ENCODE measurements at places on chromosomes 1 and 21.

DNA sequence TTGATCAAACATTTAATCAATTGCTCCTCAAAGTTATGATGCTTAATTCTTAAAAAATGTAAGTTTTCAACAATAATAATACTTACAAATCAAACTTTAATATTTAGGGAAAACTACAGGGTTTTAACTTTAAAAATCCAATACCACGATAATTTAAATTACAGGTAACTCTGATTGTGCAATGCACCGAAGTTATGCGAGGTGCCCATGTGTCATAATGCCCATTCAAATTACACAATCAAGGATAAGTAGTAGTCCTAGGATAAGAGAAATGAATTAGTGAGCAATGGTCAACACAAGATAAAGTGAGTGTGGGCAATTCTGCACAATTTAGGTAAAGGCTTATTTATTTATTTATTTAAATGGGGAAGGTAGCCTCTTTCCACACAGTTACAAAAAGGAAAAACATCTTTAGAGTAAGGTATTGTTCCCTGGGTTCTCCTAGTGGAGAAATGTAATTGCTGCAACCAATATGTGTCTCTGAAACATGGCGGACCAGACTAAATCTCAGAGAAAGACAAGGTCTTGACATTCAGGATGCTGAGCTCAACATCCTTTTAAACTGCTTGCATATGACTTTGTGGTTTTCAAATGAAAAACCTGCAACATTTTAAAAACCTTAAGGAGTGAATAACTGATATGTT is 164.2 kb downstream of the TTLL7 start:
- no peak for DNase-seq

DNA sequence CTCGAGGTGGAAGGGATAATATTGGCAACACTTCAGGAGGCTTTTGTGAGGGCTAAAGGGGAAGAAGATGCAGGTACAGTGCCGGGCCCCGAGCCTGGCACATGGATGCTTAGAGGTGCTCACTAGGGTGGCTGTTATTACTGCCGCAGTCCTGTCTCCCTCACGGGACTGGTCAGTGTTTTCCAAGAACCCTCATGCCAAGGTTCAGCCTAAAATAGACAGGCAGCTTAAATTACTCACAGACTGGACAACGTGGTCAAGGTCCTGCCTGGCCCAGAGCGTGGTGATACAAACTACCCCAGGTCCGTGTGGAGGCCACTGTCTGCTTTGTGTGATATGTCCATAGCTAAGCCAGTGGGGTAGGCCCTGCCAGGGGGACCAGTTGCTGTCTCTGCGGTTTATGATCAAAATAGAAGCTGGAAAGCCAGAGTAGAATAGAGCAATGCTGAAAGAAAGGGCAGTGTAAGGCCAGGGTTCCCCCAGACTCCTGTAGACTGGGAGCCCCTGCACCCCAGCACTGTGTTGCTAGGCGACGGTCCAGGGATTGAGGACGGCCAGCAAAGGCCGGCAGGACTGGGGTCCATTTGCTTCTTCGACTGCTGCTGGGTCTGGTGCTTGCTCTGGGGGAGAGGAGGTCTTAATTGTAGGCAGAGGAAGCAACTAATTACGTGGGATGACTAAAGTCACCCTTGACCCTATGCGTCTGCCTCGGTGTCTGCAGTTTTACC is 36.1 kb downstream of the ELAPOR1 start:
- no peak for DNase-seq

DNA sequence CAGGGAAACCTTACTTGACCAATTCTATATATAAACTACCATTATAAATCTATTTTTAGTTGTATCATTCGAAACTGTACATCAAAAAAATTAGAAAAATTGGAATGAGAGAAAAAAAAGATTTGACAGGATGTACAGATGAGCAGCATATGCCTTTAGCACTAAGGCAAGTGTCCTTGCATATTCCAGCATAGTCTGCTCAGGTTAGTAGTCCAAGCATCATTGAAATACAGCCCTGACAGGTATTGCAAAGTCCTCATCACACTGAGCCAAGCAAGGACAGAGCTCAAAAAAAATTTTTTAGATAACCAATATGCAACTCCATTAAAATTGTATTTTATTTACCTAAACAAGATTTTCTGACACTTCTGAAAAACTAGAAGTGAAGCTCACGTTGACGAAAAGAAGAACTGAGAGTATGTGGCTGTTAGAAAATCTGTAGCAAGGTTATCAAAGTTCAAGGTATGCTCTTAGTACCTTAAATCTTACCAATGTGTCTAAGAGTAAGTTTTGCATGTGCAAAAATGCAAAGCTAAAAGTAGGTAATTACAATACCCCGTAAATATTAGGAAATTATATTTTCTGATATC is 465.6 kb upstream of the ADGRL4 start:
- DNase-seq = no peak

DNA sequence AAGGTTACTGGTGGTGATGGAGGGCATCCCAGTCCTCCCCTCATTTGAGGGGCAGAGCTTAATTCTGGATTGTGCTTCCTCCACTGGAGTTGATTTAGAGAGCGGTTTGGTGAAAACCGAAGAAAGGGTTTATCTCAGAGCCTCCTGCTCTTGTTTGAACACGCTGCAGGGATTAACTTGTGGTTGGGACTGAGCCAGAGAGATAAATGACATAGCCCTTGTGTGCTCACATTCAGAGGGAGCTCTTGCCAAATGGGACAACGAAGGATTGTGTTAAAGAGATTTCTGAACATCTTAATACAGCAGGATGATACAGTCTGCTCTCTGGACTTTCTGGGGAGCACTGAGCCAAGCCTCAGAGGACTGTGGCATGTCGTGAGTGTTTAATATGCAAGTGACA is 308.2 kb downstream of the DISC1 start:
- no peak for DNase-seq

DNA sequence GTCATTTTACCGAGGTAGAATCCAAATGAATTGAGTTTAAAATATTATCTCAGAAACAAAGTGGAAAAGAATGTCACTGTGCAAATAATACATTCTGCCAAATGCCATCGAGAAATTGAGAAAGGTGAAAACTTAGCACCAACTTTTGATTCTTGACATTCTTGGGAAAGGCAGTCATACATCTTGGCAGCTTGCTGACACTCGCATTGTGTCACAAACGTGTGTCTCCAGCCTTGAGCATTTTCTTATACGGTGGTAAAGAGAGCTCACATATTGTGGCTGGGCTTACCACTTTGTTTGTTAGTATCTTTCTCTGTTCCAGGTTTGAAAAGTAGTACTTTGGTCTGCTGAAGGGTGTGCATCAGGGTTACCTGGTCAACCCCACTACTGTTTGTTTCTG is 1456.1 kb downstream of the BRINP3 start:
- no peak for DNase-seq

All from activated effector memory CD4-positive, alpha-beta T cell treated with Interleukin-2 at 50 U/mL for 16 hours (primary cell).